ENCODE measurements at places on chromosomes 7 and 10. TPM values are rescaled to one million over a fixed set of nuclear protein-coding genes. Genes with fewer than 3 reads are reported as not detected.

Gene HACD1
- 11.6 TPM for total RNA-seq

Gene LAMB1
- total RNA-seq: 614 TPM

Gene TMEM248
- total RNA-seq: 74.5 TPM

Gene DDX50
- total RNA-seq: 45.9 TPM

Gene NKX1-2
- total RNA-seq: not detected

Gene SEMA3A
- 42.3 TPM for total RNA-seq

Gene ENKUR
- 0.25 TPM for total RNA-seq

Gene ATG9B
- total RNA-seq: not detected

Gene CYP2C19
- not detected for total RNA-seq

Gene MARCHF5
- 9.6 TPM for total RNA-seq

Gene PTF1A
- total RNA-seq: not detected

Gene GLI3
- total RNA-seq: 3.7 TPM

Gene KCNH2
- under 0.01 TPM for total RNA-seq

Gene IKZF1
- not detected for total RNA-seq

Gene SLC39A12
- not detected for total RNA-seq

Gene BAMBI
- 7.3 TPM for total RNA-seq

All from aortic smooth muscle cell (primary cell).